AG09309 (cell line): ENCODE measurements at places on chromosomes 2 and 18.

GRCh38 chr2:103249462-103249861, 487.6 kb downstream of the TMEM182 start:
- DNase-seq: no peak

DNA sequence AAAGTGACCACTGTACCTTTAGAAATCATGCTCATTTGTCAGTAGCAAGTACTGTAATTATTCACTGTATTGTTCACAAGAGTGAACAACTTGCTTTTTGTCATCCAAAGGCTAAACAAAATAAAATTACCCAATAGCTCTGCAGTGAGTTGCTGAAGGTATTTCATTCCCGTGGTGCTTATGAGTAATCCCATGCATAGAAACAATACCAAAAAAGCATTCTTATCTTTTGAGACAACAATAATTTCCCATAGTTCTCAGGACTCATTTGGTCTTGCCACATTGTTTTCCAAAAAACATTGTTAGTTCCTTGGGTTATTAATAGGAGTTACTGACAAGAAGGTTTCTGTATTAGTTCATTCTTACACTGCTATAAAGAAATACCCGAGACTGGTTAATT, 503.2 kb upstream of the FAM98A start:
- DNase-seq: no peak

- DNase-seq: no peak
Observed at GRCh38 chr2:149420053-149420963, 89.9 kb downstream of the LYPD6 start.

GRCh38 chr18:23935804-23936203, 78.8 kb upstream of the TTC39C start:
- DNase-seq: no peak

DNA sequence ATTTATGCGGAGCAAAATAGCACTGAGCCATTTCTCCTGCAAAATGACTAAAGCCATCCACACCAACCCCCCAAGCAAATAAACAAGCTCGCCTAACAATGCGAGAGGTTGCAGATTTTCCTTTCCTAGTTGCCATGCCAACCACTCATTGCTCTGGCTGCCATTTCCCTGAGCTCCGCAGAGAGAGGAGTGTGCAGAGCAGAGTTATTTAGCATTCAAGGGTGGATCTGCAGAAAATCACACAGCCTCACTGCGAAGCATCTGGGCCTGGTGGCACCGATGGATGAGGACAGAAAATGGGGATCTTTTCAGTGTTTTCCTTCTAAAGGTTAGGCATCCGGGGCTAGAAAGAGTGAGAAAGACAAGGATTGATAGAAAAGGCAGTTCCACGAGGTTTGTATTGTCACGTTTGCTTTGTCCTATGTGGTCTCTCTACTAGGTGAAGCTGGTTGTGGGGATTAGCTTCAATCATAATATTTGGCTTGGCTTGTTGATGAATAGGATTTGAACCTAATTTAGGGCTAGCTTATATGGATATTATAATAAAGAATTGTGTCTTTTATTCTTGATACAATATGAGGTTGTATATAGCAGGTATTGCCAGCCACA, 110.2 kb upstream of the UNC80 start:
- no peak for DNase-seq

- DNase-seq: no peak
Observed at GRCh38 chr18:54718408-54718773, 109.9 kb upstream of the RAB27B start.

GRCh38 chr2:241180495-241180894, 8.0 kb upstream of the ANO7 start:
- DNase-seq: no peak

- DNase-seq: no peak
Observed at GRCh38 chr2:159262226-159262625, 24.3 kb downstream of the WDSUB1 start.

DNA sequence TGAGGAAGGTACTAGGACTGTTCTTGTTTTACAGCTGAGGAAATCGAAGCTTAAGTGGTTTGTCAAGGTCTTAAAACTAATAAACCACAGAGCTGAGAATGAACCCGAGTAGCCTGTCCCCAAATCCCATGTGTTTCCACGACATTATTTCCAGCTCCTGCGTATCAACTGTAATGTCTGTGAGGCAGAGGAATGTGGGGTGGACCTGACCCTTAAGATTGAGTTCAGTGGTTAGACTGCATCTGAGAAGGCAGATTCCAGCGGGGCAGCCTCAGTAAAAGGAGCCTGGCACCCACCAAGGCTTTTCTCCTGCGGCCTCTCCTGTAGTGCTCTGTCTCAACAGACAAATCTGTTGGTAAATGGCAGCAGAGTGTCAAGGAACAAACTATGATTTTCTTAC, 81.9 kb upstream of the TMEM178A start:
- DNase-seq: no peak

DNA sequence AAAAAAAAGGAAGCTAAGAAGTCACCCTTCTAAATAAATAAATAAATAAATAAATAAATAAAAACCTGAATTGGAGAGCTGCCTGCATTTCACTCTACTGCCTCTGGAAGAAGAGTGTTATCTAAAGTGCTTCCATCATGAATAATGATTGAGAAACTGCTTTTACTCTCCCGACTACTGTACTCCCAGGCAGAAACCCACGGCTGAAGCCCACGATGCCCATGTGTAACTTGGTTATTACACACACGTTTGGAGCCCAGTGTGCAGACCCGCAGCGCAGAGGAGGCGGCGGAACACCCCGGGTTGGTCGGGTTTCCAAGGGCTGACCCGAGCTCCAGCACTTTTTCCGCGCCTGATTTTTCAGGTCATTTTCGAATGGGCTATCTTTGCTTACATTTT, 697 bp upstream of the SPATS2L start:
- DNase-seq: no peak

DNA sequence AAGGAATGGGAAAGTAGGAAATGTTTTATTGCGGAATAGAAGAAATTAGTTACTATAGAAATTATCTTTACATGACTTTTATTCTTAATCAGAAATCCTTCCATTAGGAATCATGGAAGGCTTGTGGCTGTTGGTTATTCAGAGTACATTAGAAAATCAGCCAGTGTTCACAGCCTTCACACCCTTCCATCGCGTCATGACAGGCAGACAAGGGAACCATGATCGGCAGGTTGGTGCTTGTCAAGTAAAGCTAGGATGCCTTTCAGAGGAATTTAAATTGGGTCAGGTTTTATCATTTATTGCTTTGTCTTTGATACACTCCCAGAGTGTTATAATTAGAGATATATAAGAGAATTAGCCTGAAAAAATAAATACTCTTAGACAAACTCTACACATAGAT, 400.6 kb downstream of the THSD7B start:
- DNase-seq: no peak

GRCh38 chr2:193963472-193964119, 1693.4 kb upstream of the SLC39A10 start:
- no peak for DNase-seq

DNA sequence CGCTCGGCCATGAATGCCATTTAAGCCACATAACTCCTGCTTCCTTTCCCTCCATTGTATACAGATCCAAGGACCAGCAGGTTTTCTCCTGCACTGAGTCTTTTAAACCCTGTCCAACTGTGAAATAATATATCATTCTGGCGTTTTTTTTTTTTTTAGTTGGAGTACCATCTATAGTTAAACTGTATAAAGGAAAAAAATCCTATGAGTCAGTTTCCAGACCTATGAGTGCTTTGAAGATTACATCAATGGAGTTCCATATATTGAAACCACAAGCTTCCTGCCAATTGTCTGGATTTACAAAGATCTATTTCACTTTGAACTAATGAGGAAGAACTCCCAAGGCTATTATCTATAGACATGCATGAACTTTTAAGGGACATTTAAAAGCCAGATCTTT, 2.4 kb upstream of the MALT1 start:
- DNase-seq: no peak

DNA sequence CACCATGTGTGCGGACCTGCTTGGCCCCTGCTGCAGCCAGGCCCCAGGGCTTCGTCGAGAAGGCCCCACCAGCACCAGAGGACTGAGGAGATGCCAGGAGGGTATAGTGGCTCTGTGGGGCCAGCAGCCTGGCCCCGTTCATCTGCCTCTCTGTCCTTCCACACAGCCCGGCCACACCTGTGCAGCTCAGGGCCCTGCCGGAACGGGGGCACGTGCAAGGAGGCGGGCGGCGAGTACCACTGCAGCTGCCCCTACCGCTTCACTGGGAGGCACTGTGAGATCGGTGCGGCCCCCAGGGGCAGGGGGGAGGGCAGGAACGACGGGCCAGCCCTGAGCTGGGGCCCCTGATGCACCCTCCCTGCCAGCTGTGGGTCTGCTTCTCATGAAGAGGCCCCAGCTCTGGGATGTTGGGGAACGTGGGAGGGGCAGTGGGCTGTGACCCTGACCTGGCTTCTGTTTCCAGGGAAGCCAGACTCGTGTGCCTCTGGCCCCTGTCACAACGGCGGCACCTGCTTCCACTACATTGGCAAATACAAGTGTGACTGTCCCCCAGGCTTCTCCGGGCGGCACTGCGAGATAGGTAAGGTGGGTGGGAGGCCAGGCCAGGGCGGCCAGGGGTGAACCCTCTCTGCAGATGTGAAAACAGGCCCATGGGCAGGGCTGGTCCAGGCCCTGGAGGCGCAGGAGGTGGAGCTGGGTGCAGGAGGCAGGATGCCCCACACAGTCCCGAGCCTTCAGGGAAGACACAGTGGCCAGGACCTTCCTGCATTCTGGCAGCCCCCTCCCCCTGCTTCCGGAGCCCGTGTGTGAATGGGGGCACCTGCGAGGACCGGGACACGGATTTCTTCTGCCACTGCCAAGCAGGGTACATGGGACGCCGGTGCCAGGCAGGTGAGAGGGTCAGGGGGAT, 50.3 kb downstream of the MTERF4 start:
- DNase-seq: no peak

DNA sequence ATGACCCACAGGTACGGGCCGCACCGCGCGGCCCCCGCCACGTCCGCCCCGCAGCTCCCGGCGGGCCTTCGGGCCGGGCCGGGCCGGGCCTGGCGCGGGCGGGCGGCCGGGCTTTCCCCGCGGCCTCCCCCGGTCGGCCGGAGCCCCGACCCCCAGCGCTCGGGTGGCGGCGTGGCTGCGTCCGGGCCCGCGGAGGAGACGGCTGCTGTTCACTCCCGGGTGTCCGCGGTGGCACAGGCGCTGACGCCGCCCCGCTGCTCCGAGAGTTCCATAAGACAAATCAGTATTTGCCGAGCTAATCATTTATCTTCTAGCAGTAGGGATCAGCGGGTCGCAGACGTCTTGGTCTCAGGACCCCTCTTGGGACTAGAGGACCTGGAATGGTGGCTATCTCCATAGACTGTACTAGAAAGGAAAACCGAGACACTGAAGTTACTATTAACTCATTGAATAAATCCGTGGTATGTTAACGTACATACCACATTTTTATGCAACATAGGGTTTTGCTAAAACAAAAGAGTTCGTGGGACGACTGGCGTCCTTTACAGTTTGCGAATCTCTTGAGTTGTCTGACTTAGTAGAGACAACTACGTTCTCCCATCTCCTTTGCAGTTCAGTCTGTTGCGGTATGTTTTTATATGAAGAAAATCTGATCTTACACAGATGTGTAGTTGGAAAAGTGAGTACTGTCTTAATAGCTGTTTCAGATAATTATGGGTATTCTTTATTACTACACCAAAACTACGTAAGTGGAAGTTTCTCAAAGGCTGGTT, 500 bp downstream of the LIMS1 start:
- no peak for DNase-seq

DNA sequence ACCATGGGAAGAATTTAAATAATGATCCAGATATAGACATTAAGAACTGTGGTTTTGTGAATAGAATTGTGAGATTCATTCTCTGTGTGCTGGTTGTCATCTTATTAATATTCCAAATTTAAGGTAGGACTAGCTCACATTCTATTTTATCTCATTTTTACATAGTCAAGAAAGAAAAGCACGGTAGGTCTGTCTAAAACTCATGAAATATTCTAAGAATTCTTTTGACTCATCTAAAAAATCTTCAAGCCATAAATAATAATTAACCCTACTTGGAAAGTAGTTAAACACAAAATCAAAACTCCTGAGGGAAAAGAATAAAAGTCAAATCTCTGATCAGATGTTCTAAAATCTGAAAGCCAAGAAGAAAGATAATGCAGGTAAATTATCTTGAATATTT, 388.8 kb upstream of the CHAC2 start:
- DNase-seq: no peak

DNA sequence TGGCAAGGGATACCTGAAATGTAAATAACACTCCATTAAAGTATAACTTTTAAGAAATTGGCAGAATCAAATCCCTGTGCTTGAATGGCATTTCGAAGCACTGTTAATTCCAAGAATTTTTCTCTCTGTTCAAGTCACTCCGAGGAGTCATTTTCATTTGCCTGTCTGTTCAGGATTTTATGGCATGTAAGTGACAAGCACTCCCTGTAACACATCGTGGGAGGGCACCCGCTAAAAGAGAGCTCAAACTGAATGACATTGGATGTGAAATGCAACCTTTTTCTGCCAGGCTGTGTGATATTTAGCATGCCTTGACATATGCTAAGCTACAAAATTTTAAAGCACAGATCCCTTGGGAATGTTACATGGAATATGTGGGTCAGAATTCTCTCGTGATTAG, 339.6 kb downstream of the LRRTM1 start:
- no peak for DNase-seq

- DNase-seq: no peak
Observed at GRCh38 chr18:63198868-63199742, 120.5 kb downstream of the BCL2 start.

DNA sequence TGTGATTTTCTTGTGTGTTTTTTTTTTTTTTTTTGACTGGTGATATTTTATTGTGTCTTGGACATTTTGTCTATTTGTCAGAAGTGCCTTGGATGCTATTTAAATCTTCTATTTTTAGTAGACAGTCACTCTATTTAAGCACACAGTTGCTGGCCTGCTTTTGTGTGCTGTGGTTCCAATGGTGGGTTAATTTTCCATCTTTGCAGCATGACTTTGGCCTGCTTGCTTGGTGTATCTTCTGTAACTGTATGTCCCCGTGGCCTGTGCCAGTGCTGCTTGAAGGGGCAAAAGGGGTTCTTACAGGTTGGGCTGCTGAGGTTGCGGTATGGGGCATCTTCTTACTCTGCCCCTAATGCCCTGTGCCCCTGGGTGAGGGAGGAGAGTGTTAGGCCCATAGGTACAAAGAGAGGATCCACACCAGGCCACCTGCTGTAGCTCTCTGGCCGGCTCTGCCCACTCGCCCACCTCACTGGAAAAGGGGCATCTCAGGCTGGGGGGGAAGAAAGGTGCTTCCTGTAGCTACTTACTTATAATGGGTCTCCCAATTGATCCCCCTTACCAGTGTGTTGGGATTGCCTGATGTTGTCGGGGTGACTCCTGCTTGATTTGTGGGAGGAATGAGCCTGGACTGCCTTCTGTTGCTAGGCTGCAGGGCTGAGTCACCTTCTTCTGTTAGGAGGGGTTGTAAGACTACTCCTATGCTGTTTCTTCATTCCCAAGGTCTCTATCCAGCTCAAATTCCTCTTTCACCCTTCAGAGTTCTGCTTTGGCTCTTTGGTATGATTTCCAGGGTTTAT, 490.0 kb upstream of the HS6ST1 start:
- DNase-seq: no peak
